NCI-H2107 (cell line): ENCODE measurements at places on chromosomes 6 and 20.

GRCh38 chr20:9831032-9831431, 7.8 kb downstream of the PAK5 start:
- no peak for DNase-seq

GRCh38 chr6:36692220-36692619, 5.4 kb upstream of the RAB44 start:
- no peak for DNase-seq

- DNase-seq = no peak
These were observed 93.8 kb downstream of the MLIP start for GRCh38 chr6:54204921-54205591.

GRCh38 chr6:117534974-117535373, 52.5 kb downstream of the DCBLD1 start:
- DNase-seq = no peak

DNA sequence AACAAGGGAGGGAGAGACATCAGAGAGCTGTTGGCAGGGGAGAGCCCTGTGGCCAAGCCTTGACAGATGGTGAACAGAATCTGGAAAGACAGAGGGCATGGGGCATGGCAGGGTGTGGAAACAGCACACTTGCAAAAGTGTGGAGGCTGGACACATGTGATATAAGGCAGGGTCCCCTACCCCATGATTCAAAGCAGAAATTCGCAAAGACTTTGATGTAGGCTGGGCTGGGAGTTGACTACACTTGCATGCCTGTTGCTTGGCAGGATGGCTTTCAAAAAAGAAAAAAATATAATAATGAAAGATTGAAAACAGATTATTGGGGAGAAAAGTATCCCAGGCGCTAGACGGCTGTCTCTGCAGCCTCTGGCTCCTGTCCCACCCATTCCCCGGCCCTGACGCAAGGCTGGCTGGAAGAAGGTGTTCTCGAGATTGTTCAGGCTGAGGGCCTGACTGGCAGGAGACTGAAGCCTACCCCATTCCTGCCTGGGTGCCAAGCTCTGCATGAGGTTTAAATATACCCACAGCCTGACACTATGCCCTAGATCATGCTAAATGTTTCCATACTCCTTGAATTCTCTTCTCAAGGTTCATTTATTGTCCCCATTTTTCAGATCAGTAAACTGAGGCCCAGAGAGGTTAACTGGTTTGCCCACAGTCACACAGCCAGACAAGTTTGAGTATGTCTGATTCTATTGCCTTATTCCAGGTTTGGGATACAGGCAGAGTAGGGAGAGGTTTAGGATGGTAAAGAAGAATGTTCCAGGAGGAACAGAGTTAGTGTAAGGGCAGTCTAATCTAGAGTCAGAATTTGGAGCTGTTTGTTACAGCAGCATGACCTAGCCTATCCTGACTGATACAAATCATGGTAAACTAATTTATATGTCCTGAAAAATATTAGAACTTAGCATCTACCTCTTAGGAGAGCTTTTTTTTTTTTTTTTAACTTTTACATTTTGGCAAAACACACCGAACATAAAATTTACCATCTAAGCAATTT, 23.4 kb upstream of the CCN5 start:
- no peak for DNase-seq

- DNase-seq = no peak
These were observed 1014.4 kb upstream of the CITED2 start for GRCh38 chr6:140388815-140389214.

GRCh38 chr20:57440678-57441509, 49.7 kb downstream of the RBM38 start:
- no peak for DNase-seq

- DNase-seq = no peak
These were observed 41.5 kb upstream of the ECI2 start for GRCh38 chr6:4176907-4177306.

DNA sequence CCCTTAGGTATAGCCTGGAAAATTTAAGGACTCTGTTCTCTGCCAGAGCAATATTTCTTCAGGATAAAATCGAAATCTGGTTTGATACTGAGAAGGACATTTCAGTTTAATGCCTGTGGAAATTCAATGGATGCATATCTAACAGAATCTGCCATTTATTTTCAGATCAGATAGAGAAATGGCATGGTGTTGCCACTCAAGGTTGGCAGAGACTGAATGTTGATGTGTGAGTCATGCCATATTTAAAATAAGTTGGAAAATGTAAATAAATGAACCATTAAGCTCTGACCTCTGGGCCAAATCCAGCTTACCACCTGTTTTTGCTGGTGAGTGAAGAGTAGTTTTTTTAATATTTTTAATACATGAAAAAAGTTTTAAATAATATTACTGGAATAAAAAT, 594.6 kb downstream of the DOK5 start:
- DNase-seq = no peak

DNA sequence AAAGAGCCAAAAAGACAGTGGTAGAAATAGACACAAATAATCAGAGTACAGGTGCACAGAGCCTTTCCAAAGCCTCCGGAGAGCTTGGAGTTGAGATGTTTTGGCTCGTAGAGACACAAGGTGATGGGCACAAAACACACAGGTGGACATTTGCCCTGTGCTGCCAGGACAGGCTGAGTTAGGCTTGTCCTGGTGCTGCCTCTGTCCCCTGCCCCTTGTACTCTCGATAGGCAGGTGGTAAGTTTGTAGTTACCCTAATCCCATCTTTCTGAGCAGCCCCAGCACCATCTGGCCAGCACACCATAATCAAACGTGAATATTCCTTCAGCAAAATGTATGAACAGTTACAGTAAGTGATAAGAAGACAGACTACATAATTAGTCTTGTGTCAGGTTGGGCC, 95.5 kb downstream of the FOXC1 start:
- no peak for DNase-seq
